ENCODE measurements at places on chromosomes 2 and 18. TPM values are rescaled to one million over a fixed set of nuclear protein-coding genes. Genes with fewer than 3 reads are reported as not detected.

DNA sequence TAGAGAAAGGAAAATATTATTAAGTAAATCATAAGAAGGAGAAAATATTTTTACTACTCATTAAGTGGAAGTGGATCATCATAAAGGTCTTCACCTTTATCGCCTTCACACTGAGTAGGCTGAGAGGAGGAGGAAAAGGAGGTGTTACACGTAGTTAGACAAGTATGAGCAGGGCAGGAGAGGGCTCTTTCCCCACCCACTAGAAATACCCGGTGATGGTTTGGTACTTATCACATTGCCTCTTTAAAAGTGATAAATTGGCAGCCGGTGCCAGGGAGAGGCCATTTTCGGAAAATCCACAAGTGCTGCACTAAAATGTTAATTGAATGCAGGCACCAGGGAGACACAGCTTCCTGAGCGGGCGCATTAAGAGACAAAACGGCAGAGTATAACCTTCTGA, 598.7 kb upstream of the SOX11 start:
- no peak for DNase-seq

DNA sequence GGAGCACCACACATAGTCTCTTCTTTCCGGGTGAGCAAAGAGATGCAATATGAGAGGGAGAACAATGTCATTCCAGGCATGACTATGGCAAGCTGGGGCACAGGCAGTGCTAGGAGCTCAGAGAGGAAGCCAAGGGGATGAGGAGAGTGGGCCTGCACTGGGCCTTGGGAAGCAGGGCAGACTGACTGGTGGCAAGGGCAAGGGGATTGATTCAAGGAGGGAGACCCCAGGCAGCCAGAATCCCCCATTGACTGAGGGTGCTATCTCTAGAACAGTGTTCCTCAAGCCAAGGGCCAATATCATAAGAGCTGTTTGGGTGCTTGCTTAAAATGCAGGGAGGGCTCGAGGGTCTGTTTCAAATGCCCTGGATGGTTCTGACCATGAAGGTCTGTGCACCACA, 36.1 kb downstream of the MARCO start:
- no peak for DNase-seq

DNA sequence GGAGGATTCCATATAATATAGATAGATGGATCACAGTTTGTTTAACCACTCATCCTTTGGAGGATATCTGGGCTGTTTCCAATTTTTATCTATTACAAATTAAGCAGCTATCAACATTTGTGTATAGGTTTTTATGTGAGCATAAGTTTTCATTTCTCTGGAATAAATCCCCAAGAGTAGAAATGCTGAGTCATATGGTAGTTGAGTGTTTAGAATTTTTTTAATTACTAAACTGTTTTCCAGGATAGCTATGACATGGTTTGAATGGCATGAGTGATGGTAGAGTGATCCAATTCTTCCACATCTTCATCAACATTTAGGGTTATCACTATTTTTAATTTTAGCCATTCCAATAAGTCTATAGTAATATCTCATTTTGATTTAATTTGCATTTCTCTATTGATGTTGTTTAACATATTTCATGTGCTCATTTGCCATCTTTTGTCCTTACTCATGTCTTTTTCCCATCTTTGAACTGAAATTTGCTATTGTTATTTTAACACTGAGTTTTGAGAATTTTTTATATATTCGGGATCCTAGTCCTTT, 31.4 kb downstream of the ABCB11 start:
- no peak for DNase-seq

GRCh38 chr18:63180971-63181376, 138.6 kb downstream of the BCL2 start:
- DNase-seq, result no peak

DNA sequence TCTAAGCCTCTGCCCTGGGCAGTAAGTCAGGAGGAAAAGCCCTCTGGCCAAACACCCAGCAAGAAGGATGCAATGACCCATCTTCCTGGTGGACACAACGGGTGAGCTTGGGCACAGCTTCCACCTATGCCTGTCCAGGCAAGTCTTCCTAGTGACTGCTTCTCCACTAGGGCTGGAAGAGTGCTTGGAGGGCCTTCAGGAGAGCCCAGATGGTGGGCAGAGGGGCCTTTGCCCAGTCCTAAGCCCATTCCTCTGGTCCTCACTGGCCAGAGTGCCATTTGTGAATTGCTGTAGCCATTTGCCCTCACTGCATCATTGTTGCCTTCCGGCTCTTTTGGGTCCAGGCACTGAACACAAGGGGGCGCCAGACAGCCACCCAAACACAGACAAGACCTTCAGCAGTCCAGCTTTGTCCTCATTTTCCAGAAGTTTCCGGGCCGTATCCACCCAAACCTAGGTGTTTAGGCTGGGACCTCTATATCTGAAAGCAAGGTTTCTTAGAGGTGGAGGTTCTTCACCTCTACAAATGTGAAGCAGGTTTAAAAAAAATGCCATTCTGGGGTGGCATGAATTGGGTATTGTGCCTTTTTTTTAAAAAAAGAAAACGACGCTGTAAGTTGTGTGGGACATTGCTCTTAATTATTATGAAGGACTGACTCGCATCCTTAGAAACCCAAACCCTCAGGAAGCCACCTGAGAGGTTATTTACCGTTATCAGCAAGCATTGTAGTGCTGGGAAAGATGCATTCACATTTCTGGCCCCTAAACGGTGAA, 29.5 kb downstream of the PAX8 start:
- DNase-seq, result peak; percentile 92

- no peak for DNase-seq
Measured at GRCh38 chr2:128304330-128304714, 14.3 kb downstream of the HS6ST1 start.

DNA sequence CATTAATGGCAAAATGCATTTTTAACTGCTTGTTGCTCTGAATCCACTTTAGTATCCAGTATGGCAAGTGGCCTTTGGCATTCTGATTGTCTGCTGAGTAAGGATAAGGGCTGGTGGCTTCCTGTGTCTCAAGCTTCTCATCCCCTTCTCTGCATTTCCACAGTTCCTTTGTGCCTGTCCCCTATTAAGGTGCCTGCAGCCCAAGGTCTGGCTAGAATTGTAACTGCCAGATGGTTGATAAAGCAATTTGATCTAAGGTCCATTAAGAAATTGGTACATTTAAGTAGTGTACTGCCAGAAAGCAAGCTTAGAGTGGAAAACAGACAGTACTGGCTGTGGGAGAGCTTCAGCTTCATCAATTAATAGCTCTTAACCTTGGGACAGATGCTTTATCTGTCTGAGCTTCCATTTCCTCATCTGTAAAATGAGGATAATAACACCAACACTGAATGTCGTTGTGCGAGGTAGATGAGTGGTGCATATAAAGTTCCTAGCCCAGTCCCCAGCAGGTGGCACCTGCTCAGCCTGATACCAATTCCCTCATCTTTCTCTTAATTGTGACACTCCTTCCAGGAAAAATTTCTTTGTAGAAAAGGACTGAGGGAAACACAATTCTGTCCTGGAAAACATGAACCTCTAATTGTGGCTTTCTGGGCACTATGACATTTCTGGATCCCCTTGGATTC, 570.6 kb upstream of the GCFC2 start:
- DNase-seq, result no peak

- no peak for DNase-seq
Measured at GRCh38 chr2:138087751-138088593, 123.7 kb downstream of the HNMT start.

DNA sequence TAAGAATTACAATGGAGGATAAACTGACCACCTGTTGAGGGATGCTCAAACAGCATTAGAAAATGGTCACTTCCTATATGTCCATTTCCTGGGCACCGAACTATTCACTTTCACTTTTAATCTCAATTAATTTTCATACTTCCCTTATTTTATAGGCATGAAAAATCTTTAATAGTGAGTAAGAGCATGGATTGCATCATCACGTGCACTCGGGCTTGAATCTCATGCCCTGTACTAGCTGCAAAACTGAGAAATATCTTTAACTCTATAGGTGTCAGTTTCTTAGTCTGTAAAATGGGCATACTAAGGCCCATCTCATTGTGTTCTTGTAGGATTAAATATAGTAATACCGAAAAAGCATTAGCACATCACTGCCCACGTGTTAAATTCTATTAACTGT, 183.9 kb upstream of the FIGN start:
- no peak for DNase-seq

DNA sequence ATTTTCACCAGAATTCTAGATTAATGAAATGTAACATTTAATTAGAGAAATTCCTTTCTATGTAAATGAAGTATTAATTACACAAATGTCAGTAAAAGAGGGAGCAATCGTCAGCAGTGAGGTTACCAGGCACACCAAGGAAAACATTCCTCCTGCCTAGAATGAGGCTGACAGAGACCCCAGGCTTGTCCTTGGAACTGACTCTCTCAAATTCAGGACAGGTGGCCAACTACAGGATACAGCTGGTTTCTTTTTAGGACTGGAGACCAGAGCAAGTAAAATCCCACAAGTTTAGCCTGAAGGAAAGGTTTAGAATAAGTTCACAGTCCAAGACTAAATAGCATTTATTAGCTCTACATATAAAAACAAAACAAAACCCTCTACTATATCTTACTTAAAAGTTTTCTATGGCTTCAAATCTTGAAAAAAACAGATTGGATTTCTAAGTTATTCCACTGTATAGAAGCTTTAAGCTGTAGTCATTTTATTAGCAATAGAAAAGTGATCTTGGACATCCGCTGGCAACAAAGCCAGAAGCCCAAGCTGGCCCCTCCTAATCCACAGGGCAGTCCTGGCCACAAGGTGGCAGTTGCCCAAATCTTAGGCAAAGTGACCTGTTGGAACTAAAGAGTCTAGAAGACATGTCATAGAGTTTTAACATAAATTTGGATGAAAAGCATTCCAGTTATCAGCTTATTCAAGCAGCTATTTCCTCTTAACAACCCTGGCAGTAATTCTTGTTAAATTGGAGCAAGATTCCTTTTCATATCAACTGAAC, 81.0 kb downstream of the SP3 start:
- no peak for DNase-seq

BBS5 gene
- 11.6 TPM for total RNA-seq

REG3A gene
- not detected for total RNA-seq

ATP9B gene
- total RNA-seq, result 27.3 TPM

GPR75 gene
- total RNA-seq, result 1.2 TPM
